Right cardiac atrium (tissue), 5 donors: ENCODE measurements at places on chromosomes 7 and 10.

DNA sequence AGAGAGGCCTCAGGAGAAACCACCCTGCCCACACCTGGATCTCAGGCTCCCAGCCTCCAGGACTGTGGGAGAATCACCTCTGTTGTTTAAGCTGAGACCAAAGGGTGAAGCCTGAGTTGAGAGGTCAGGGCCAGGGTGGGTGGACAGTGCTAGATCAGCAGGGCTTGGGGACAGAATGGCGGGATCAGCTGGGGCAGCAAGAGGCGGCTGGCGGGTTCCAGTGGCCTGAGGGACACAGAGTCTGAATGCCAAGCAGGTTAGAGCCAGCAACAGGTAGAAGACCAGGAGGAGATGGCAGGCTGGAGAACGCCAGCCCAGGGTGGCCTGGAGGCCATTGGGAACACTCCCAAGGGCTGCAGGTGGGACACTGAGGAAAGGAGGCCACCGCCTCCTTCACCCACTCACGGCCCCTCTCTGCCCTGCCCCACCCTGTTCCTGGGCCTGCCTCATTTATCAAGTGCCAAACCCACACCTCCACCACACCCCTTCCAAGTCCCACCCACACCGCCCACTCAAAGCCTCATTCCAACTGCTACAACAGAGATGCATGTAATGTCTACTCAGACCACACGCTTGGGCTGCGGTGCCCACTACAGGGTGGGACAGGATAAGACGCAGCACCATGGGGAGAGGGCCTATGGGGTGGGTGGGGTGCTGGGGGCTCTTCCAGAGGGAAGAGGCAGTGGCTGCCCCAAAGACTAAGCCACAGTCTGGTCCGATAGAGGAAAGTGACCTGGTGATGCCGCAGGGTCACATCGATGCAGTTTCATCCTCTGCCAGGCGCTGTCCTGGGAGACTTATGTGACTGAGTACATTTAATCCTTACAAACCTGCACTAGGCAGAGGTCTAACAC is 173.9 kb downstream of the TNS3 start:
- DNase-seq = no peak

- DNase-seq = no peak
Observed at GRCh38 chr10:46287846-46288477, 1.2 kb downstream of the ANTXRL start.

DNA sequence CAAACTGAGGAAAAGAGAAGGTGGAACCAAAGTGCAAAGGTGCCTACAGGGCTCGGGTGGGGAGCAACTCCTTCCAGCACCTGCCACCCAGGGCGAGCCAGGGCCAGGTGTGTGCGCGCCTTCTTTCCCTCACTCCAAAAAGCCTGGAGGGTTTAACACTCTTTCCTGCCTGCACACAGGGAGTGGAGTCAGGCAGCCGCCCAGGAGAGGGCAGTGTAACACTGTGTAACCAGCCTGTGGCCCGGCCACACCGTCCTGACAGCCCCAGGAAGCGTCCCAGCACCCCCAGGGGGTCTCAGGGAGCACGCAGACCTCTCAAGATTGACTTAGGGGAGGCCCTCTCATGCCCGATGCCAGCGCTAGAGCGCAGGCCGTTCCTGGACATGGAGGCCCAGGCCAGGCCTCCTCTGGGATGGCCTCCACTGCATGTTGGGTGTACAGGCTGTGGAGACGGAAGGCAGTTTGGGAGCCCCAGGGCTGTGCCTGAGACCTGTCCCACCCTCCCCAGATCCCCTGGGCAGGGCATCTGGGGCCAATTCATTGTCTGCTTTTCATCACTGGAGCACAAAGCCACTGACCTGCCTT is 13.4 kb downstream of the BRI3 start:
- DNase-seq = peak; percentile 39

GRCh38 chr7:140022582-140023211 is 40.1 kb downstream of the PARP12 start:
- DNase-seq = no peak

GRCh38 chr7:39265641-39266591 is 288.2 kb downstream of the POU6F2 start:
- DNase-seq = no peak

DNA sequence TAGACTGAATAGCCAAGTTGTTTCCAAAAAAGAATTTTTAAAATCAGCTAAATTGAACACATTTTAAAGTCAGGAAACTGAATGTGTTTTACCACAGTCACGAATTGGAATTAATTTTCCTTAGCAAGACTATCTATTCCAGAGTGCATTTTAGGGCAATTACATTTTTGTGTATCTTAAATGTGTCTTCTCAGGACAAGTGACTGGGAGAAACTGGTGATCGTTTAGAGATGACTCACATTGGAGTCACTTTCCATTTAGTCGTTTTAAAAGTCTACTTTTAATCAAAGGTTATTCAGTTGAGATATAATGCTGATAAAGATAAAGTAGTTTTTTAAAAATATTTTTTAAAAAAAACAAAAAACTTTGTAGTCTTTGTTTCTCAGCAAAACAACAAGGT is 191.7 kb upstream of the SLC26A5 start:
- no peak for DNase-seq

- DNase-seq = no peak
Observed at GRCh38 chr7:25476863-25477499, 248.7 kb upstream of the NPVF start.

- peak; percentile 61 for DNase-seq
Observed at GRCh38 chr10:29598851-29599311, 35.9 kb downstream of the SVIL start.
